ENCODE measurements at places on chromosomes 3 and 15. TPM values are rescaled to one million over a fixed set of nuclear protein-coding genes. Genes with fewer than 3 reads are reported as not detected.

The CSPG4 gene
- 31.4 TPM for total RNA-seq

The CIB2 gene
- total RNA-seq, result 6.2 TPM

The PARP15 gene
- total RNA-seq, result not detected

DNA sequence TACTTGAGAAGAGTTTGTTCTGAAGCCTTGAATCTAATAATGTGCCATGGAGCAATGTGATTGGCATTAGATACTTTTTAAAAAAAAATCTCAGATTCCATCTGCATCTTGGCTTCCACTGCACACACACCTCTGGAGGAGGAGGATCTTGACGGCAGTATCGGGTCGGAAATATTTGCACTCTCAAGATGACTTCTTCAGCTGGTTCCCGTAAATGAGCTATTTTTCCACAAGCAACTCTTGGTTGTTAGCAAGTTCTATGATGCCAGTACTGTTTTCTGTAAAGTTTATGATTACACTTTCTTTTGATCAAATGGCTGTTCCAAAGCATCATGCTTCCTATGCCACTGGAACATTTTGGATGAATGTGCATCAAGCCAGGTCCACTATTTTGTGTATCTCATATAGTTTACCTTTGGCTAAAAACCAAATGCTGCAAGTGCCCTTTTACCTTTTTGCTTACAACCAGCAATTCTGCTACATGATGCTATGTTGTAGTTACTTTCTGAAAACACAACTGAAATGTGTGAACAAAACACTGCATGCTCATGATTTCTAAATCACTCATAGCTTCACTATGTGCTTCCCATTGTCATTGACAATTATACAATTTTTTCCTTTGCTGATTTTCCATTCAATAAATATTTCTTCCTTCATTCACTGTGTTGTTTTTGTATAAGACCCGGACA, 43.8 kb downstream of the CCR3 start:
- DNase-seq, result no peak

DNA sequence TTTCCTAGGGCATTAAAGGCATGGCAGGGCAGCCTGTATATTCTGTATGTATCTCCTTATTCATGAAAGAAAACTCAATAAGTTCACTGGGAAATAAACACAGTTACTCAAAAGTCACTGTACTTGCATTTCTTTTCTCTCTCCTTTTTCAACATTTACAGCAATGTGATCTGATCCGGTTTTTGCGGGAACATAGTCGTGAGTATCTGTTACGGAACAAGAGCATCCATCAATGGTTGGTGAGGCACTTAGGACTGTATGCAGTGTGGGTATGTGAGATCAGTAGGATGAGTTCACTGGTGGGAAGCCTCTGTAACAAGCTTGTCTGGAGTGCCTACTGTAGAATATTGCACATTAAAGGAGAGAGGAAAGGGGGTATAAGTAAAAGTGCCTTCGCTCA, 80.7 kb downstream of the COL6A5 start:
- no peak for DNase-seq

The DPH6 gene
- 30.8 TPM for total RNA-seq

The SCN5A gene
- 0.59 TPM for total RNA-seq

The CA12 gene
- total RNA-seq, result 23.3 TPM

GRCh38 chr15:50145451-50145872, 26.4 kb upstream of the ATP8B4 start:
- DNase-seq, result peak; percentile 82

DNA sequence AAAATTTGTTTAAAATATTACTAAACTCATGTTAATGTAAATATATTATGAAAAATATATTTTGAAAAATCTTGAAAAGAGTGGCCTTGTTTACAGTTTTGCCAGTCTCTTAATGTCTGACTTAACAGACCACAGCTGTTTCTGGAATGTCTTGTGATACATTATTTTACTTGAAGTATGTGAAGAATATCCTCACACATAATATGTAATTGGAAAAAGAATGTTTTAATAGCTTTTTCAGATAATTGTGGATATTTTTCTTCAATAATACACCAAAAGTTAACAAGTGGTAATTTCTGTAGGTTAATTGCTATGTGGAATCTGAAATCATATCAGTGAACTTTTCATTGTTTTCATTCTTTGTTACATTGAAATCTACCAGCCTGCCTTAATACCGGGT, 101.3 kb downstream of the UBE2E2 start:
- no peak for DNase-seq

DNA sequence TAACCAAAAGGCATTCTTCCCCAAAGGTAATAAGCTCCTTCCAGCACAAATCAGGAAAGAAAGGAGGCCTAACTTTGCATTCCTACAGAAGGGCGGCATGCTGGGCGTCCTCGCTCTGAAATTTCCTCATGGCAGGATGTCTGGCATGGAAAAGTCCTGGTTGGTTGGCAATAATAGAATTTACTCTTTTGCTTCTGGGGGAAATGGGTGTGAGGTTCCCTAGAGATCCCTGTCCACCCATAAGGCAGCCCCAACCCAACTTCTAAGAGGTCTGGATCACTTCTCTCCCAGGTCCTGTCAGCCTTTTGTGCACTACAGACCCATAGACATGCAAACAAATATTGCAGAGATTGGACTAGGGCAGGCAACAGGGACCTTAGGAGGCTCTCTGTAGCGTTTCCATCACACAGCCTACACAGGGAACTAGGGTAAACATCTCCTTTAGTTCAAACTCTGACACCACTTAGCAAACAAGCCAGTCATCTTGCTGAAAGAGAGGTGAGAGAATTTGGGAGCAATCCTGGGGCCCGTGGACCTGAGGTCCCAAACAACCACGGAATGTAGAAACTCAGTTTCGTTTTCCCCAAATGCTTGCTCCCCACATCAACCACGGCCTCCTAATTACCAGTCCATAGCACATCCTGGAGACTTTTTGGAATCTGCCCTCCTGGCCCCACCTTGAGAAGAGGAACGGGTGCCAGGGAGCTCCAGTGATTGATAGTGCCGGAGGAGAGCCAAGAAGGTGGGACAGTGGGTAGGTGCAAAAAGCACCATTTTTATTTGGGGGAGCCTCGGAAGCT, 2.1 kb downstream of the ZIC4 start:
- DNase-seq, result no peak

DNA sequence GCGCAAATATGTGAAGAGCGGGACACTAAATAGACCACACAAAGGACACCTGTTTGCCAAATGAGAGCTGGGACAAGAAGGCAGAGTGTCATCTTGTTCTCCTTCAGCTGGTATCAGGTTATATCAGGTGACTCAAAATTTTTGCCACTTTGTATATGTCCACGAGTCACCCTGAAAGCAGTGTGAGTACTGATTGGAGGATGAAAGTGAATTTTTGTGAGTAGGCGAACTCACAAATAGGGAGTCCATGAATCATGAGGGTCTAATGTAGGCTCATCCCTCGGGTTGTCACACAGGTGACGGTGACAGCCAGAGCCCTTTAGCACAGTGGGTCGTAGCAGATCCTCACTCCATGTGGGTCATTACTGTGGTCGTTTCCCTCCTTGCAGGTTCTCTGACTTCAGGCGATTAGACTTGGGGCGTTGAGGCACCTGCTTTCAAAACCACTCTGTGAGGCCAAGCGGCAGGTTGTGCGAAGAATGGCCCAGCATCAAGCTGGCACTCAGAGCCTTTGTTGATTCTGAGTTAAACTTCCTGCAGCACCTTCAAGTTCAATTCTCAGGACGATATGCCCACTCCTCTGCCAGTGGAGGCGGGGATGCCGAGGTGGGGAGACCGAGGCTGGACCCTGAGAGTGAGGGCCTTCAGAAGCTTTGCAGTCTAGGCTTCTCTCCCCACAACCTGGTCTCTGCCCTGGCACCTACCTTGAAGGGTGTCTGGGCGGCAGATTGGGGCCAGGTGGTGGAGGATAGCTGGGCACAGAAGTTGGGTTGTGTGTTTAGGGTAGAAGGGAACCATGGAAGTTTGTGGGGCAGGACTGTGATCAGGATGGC, 173.8 kb downstream of the SMAD6 start:
- no peak for DNase-seq

GRCh38 chr3:27678234-27678633, 43.9 kb downstream of the EOMES start:
- DNase-seq, result no peak

GRCh38 chr3:169390271-169390670, 273.2 kb downstream of the MECOM start:
- DNase-seq, result peak; percentile 2

The PARP3 gene
- 34.0 TPM for total RNA-seq

- DNase-seq, result no peak
These were observed 5.9 kb upstream of the EDEM1 start for GRCh38 chr3:5181469-5182141.

GRCh38 chr3:196168808-196169391, 42.3 kb downstream of the ZDHHC19 start:
- DNase-seq, result no peak

DNA sequence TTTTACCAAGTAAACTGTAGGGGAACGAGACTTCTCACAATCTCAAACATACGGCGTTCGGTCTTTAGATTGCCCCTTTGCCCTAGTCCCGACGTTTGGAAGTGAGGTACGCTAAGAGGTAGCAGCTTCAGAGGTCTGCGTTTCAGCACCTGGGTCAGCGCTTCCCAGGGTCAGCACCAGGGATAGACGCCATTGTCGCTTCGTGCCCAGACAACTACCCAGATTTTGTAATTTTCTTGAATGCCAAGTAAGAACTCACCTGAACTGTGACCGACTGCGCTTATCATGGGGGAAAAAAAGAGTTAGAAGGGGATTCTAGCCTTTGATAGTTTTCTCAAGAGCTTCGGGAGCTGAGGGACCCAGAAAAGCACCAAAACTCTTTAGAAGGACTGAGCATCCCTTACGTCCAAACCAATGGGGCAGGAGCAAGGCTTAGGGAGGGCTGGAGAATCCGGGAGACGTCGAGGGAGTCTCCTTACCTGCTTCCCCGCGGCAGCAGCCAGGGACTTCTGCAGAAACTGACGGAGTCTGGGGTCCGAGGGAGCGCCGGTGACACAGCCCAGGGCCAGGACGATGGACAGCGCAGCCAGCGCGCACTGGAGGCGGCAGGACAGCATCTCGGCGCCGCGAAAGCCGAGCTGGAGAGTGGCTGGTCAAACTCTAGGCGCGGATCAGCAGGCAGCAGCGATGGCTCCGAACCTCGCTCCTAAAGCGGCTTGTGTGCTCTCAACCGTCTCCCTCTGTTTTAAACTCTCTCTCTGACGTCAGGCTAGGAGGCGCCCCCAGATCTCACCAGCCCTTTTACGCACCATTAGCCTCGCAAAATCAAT, at the start of gene SST:
Gene SST (minus strand): TSS at position 720 of the 830 bp plus-strand sequence. CDS start 103 bp downstream, at position 617.
- DNase-seq, result peak; percentile 36

- DNase-seq, result no peak
These were observed 181.3 kb downstream of the SNRPN start for GRCh38 chr15:25136119-25136518.

The IL20RB gene
- total RNA-seq, result 10.7 TPM

The CEP19 gene
- 9.4 TPM for total RNA-seq

DNA sequence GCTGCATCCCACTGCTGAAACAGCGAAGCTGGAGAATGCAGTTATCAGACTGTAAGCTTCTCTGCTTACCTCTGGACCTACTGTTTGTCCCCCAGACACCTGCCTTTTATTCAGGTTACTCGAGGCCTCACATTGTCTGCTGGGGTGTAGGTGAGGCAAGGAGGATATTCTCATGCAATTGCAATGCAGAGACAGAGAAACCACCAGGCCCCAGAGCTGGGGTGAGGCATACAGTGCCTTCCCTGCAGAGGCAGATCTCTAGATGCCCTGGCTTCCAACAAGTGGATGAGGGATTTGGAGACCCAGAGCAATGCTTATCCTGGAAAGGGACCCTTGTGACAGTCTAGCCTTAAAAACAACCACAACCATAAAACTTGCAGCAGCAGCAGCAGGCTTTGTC, 263.4 kb upstream of the ST8SIA2 start:
- no peak for DNase-seq

GRCh38 chr3:141302364-141303141, 65.8 kb upstream of the ZBTB38 start:
- peak; percentile 99 for DNase-seq
